ENCODE measurements at places on chromosomes 6 and 20.

- peak; percentile 59 for DNase-seq
These were observed 1.5 kb downstream of the BAK1 start for GRCh38 chr6:33578588-33579011.

- no peak for DNase-seq
These were observed 30.8 kb downstream of the NHSL1 start for GRCh38 chr6:138468320-138469015.

DNA sequence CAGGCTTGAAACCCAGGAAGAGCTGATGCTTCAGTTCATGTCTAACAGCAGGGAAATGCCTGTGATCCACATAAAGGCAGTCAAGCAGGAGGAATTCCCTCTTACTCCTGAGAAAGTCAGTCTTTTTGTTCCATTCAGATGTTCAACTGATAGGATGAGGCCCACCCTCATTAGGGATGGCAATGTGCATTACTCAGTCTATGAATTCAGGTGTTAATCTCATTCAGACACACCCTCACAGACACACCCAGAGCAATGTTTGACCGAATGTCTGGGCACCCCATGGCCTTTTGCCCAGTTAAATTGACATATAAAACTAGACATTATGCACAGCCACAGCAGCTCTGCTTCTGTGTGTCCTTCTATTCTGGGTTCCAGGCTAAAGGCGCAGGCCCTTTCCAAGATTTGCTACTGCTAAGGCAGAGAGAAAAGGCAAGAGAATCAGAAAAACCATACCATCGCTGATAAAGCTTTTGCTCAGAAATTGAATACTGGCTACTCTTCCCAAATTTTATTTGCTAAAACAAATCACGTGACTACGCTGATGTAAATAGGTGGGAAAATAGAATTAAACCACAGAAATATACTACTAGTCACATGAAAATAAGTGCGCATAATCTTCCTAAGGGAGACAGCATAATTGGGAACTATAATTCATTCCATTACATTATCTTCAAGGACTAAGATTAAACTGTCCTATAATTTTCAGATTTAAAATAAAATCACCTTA is 625.0 kb upstream of the MAN1A1 start:
- no peak for DNase-seq

GRCh38 chr6:163185744-163186143 is 228.8 kb upstream of the QKI start:
- no peak for DNase-seq

DNA sequence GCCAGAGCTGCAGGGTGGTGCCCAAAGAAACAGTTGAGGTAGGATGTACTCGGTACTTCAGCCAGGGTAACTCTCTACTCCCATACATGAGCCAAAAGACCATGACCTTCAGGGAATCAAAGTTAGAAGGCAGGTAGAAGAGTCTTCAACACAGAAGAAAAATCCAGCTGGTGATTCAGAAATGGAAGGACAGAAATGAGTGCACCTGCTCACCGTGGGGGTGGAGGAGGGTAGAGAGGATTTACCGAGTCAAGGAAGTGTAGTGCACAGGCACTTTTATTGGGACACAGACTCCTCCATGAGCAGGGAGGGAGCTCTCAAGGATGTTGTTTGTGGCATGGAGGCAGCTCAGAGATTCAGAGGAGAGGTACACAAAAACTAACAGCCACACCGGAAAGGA is 330.3 kb upstream of the PRDM1 start:
- DNase-seq, result no peak

DNA sequence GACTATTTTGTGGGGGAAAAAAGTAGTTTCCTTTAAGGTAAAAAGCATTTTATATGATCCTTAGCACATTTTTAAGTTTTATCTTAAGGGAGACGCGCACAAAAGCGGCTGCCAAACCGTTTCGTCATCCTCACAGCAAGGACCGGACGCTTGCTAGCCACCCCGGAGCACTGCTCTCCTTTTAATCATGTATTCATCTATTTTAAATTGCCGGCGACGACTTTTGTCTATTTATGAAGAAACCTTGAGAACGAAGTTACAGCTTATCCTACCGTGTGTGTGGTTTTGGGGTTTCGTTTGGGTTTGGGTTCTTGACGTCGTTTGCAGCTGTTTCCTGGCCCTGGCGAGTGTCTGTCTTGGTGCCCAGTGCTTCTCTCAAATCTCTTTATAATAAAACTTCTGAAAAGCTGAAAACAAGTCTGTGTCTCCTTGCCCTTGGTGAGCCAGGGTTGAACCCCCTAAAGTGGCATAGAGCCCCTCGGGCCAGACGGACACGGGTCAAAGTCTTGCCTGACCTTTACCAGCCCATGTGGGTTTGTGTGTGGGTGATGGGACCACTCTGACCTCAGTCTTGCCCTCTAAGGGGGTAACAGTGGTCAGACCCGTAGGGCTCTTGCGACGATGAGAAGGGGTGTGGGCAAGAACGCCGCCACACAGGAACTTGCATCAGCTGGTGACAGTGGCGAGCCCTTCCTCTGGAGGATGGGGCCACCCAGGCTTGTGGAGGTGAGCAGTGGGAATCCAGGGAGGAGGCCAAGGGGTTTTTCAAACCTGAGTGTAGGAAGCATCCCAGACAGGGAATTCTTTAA is 117.6 kb downstream of the JPH2 start:
- DNase-seq, result peak; percentile 72

DNA sequence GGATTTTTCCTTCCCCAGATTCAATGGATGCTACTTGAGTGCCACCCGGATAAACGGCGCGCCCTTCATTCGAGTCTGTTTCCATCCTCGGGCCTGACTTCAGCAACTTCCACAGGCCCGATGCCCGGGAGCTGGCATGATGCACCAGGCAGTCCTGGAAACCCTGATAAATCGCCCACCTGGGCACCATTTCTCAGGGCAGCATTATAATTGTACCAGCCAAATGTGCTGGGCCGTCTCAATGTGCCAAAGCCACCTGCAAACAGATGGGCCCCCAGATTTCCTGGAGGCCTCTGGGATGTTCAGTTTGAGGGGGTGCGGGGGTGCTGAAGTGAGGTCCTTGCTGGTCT is 65.8 kb downstream of the NOL4L start:
- no peak for DNase-seq

GRCh38 chr6:43703512-43704429 is 16.2 kb upstream of the MRPS18A start:
- no peak for DNase-seq

DNA sequence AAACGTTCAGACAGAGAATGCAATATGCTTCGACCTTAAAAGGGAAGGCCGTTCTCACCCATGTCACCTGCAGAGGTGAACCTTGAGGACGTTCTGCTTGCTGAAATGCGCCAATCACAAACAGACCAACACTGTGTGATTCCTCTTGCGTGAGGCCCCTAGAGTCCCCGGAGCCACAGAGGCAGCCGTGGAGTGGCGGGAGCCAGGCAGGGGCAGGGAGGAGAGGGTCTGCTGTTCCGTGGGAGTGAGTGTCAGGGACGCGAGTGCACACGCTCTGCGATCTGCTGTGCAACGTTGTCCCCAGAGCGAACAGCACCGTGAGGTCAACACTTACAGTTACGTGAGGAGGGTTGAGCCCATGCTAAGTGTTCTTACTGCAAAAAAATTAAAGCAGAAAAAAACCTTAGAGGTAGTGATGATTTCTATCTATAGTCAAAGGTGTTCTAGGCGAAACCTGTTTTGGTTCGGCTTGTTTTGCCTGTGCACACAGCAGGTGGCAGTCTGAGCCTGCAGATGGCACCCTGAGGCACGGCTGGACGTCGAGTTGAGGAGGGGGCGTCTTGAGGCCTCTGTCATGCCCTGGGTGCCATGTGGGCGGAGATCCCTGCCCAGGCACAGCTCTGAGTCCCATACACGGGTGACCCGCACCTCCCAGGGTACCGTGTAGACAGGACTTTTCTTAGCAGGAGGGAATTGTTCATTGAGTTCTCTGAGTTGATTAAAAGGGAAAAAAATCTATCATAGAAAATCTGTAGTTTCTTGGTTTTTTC is 71.7 kb upstream of the FRMD1 start:
- no peak for DNase-seq

- DNase-seq, result no peak
These were observed 1.8 kb upstream of the DDX39B start for GRCh38 chr6:31543639-31544038.

- no peak for DNase-seq
These were observed 20.5 kb downstream of the ROMO1 start for GRCh38 chr20:35719717-35720116.

DNA sequence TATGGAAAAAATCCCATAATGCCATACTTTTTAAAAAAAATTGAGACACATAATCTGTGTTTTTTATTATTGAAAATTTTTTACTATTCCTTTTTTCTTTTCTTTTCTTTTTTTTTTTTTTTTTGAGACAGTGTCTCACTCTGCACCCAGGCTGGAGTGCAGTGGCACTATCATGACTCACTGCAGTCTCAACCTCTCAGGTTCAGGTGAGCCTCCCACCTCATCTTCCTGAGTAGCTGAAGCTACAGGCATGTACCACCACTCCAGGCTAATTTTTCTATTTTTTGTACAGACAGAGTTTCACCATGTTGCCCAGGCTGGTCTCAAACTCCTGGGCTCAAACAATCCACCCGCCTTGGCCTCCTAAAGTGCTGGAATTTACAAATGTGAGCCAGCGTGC is 100.4 kb downstream of the AFG1L start:
- DNase-seq, result no peak

GRCh38 chr20:3209257-3209945 is at the start of gene ITPA:
Gene ITPA (plus strand): TSS chr20:3209498. CDS start chr20:3209552, 54 bp downstream.
- DNase-seq, result peak; percentile 69

DNA sequence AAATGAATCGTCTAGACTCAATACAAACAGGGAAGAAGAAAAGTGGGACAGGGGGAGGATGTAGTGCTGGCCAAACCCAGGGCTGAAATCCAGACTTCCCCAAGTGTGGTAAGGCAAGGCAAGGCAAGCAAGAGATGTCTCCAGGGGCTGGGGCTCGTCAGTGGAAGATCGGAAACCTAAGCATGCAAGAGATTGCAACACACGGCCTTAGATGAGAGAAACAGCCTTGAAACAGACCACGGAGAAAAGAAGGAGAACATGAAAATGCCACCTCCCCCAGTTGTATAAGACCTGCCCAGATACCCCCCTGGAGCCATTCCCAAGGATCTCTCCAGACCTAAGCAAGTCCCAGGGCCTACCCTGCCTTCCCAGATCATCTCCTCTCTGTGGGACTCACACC is 20.0 kb downstream of the VEGFA start:
- no peak for DNase-seq

DNA sequence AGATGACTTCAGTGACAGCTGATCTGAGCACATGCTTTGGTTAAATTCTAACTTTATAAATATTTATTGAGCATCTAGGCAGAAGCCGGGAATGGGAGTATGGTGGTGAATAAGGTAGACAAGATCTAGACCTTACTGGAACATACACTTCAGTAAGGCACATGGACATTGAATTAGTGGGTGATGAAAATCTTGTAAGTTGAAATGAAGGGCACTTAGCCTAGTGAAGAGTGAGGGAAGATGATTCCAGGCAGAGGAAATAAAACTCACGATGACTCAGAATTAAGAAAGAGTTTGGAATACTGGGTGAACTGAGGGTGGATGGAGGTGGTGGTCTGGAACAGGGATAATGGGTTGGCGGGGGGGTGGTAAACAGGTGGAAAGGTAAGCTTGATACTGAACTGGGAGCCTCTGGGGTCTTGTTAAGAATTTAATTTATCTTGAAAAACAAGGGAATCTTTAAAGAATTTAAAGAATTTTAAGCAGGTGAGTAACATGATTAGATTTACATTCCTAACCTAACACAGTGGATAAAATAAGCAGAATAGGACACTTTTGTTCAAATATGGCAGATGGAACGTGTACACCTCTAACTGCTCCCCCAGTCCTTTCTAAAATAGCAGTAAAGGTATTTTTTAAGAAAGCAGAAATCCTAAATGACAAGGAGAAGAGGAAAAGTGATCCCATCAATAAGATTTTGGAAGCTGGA is 75.2 kb upstream of the ARHGAP18 start:
- no peak for DNase-seq

DNA sequence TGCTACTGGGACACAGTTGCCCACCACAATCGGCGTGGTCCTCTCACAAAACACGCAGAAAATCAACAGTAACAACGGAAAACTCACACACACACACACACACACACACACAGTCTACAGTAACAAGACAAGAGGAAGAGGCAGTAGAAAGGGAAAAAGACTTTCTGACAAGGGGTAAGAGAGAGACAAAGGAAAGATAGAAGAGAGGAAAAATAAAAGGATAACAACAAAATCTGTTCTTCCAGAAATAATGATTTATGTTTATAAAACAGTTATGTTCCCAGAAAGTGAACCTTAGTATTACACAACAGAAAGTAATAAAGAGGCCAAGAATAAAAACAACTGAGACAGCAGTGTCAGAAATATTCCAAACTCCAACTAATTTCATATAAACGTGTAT is 2.9 kb downstream of the RANBP9 start:
- DNase-seq, result no peak

- DNase-seq, result no peak
These were observed 47.7 kb upstream of the PLCB4 start for GRCh38 chr20:9021216-9021615.

DNA sequence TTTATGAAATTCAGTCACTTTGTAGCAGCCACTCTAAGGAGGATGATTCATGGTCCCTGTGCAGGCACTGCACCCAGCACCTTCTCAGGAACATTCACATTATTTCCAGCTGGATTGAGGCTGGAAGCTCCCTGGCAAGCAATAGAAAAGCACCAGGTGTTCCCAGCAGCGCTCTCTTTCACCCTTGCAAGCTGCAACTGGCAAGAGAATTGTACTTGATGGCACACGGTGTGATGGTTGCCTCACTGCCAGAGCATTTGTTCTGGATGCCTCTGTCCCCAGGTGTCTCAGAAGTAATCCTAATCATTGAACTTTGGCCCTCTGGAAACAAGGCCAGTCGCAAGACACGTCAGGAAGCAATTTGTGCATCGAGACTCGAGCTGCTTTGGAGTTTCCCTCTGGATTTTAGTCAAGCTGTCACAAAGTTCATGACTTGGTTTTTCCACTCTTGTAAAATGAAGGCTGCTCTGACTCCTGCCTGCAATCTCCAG is 24.9 kb upstream of the PHACTR2 start:
- DNase-seq, result no peak

GRCh38 chr20:13037727-13038126 is 29.0 kb downstream of the SPTLC3 start:
- no peak for DNase-seq

GRCh38 chr6:20997770-20998147 is 463.5 kb downstream of the CDKAL1 start:
- no peak for DNase-seq

DNA sequence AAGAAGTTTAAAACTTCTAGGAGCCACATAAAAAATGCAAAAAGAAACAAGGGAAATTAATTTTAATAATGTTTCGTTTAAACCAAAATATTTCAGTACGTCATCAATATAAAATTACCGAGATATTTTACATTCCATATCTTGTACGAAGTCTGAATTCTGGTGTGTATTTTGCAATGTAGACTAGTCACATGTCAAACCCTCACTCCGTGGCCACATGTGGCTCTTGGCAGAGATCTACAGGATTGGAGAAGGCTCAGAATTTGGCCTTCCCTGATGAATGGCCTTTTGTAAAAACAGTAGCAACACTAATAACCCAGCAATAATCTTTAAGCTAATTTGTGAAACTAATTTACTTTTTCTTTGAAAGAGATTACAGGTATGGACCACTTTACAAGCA is 217.1 kb downstream of the PRL start:
- no peak for DNase-seq

Measured in activated naive CD8-positive, alpha-beta T cell treated with anti-CD3 and anti-CD28 coated beads for 36 hours (primary cell).